OCI-LY7 (cell line): ENCODE measurements at places on chromosomes 11 and 22. TPM values are rescaled to one million over a fixed set of nuclear protein-coding genes. Genes with fewer than 3 reads are reported as not detected.

BACE1-AS gene
- total RNA-seq: 8.0 and 9.4 TPM in 2 replicates

DEFB131B gene
- not detected in 2 replicates for total RNA-seq

NEFH gene
- not detected in 2 replicates for total RNA-seq

LGALS12 gene
- total RNA-seq: not detected in 2 replicates

OR51B6 gene
- not detected in 2 replicates for total RNA-seq

TIMM10B gene
- total RNA-seq: 49.9 and 54.6 TPM in 2 replicates

CFAP300 gene
- total RNA-seq: not detected in 2 replicates

MRE11 gene
- total RNA-seq: 62.1 and 64.8 TPM in 2 replicates

MYBPC3 gene
- 0.18 and 0.29 TPM in 2 replicates for total RNA-seq

LIN7C gene
- 31.6 and 34.6 TPM in 2 replicates for total RNA-seq

PTPN5 gene
- not detected in 2 replicates for total RNA-seq

DNA sequence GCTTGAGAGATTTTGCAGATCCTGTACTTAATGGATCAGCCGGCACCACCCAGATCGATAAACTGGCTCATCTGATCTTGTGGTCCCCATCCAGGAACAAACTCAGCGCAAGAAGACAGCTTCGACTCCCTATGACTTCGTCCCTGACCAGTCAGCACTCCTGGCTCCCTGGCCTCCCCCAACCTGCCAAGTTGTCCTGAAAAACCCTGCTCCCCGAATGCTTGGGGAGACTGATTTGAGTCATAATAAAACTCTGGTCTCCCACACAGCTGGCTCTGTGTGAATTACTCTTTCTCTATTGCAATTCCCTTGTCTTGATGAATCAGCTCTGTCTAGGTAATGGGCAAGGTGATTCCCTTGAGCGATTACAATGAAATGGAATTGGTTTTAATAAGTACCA lies 29.5 kb downstream of the OR2AG2 start:
- DNase-seq: no peak

- DNase-seq: no peak
Measured at GRCh38 chr11:64876229-64876750, 2.1 kb downstream of the EHD1 start.

DNA sequence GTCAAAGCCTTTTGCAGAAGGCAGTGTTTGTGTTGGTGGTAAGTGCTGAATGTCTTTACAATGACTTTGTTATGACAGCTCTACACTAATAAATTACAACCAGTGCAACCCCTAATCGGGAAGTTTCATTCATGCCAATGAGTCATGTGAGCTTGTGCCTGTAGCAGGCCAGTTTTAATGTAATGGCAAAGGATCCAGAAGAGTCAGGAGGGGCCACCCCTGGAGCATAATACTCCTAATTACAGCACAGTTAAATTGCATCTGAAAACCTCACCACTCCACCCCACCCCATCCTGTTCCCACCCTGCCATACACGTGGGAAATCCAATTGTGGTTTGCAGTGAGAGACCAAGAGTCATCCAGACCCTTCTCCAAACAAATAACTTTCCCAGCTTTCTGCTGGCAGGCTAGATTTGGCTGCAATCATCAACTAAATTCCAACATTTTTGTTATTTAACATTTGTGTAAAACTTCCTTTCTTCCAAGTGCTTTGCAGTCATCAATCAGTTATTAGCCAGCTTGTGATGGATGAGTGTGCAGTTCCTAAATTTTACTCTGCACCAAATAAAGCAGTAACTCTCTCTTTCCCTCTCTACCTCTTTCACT lies 277.3 kb upstream of the FAT3 start:
- no peak for DNase-seq

DNA sequence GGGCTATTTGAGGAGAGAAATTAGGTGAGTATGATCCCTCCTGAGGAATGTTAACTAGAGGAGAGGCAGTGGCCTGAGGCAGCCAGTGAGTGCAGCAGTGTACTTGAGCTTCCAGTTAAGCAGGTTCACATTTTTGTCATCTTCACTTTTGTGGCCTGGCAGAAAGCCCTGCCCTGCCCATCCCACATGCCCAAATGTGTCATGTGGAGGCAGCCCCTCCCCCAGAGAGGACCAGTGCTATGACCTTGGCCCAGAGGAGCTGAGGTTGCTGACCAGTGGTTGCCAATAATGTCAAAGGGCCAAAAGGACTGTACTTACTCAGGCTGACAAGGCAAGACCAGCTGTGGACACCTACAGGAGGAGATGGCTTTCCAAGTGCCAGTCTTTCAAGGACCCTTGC lies 17.6 kb upstream of the GRK2 start:
- DNase-seq: no peak

DNA sequence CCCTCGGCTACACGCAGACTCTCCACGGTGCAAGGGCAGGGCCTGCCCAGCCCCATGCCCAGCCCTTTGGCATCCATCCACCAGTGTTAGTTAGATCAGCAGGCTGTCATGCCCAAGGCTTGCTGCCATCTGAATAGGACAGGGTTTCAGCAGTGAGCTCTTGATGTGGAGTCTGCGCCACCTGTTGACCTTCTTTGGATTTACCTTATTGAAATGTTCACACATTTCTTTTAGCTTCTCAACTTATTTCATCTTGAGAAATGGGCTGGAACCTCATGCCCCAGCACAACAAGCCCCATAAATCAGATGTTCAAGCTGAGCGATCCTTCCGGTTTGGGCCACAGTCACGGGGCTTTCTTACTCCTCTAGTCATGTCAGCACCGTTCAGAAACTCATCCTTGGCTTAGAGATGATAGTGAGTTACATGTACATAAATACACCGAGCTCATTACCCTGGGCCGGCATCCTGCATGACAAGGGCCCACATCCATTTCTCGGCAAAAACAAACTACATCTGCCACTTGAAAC lies 61.7 kb downstream of the PARVB start:
- DNase-seq: peak; percentile 59

GRCh38 chr11:60530454-60531100 lies 15.4 kb downstream of the MS4A13 start:
- no peak for DNase-seq

DNA sequence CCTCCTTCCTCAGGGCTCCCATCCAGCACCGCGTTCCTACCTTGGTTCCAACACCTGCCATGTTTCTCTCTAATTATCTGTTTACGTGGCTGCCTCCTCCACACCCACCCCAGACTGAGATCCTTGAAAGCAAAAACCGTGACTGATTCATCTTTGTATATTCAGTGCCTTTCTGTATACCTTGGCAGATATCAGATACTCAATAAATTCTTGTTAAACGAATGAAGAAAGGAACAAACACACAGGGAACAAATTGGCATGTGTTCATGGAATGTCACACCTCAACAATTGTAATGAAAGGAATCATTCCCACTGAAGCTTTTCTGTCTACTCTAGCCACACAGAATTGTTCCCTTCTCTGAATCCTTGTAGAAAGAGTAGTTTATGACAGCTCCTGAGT lies 20.4 kb upstream of the LRRC55 start:
- DNase-seq: no peak

GRCh38 chr11:63599211-63600122 lies 14.8 kb downstream of the PLAAT3 start:
- no peak for DNase-seq

- no peak for DNase-seq
Measured at GRCh38 chr11:19392847-19393518, 152.2 kb upstream of the E2F8 start.

GRCh38 chr11:36586543-36586942 lies 7.8 kb upstream of the IFTAP start:
- DNase-seq: no peak

DNA sequence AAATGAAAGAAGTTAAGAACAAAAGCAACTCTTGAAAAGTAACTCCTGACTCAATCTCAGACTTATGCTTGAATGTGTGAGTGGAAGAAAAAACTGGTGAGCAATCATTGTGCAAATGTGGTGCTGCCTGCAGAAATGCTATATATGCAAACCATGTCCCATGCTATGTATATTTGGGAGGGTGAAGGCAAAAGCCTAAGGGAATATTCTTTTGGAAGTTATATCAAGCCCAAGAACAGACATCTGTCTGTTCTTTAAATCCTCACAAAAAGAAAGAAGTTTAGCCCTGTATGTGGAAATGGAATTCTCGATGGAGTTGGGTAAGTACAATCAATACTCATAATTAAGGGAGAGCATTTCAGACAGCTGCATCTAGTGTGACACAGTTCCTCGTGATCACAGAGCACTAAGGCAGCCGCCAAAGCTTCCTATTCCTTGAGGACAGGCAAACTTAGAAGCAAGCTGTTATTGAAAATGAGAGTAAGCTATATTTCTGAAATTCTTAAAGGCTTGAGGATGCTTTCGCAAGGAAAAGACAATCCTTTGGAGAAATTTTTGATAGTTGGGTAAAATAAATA lies 406.5 kb upstream of the CHORDC1 start:
- DNase-seq: no peak

GRCh38 chr11:61964058-61964665 lies 3.3 kb downstream of the FTH1 start:
- no peak for DNase-seq

GRCh38 chr11:34603129-34604001 lies 17.5 kb upstream of the EHF start:
- DNase-seq: no peak

GRCh38 chr11:125514336-125515101 lies 18.5 kb upstream of the FEZ1 start:
- peak; percentile 40 for DNase-seq

GRCh38 chr11:121613724-121614123 lies 161.0 kb upstream of the SORL1-AS1 start:
- no peak for DNase-seq

GRCh38 chr11:73956876-73957653 lies 6.2 kb downstream of the DNAJB13 start:
- DNase-seq: no peak

- no peak for DNase-seq
Measured at GRCh38 chr22:44671742-44672141, 30.3 kb upstream of the PRR5 start.

DNA sequence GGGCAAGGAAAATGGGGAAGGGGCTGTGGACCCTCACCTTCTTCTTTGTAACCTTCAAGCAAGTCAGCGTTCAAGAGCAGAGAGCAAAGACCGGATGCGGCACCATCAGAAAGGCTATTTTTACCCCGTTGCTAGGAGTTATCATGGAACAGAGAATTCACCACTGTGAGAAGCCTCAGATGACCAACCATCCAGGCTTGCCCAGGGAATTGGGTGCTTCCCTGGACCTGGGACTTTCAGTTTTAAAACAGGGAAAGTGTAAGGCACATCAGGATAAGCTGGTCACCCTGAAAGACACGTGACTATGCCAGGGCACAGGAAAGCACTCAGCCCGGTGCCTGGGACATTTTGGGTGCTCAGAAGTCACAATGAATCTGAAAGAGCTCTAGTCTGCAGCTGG lies 10.4 kb downstream of the GALNT18 start:
- DNase-seq: no peak

DNA sequence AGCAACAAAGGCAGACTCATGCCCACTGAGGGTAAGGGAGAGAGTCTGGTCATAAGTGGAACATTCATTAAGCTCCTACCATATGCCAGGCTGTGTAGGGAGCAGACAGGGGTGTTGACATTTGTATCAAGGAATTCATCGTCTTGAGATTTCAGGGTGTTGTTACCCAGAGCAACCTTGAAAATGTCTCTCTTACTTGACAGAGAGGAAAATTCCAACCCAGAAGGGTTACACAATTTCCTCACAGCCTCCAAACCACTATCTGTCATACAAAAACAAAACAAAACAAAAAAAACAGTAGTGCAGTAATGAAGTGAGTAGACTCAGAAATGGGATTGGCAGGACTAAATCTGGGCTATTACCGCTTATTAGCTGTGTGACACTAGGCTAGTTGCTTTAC lies 113.2 kb downstream of the MIAT start:
- DNase-seq: no peak

DNA sequence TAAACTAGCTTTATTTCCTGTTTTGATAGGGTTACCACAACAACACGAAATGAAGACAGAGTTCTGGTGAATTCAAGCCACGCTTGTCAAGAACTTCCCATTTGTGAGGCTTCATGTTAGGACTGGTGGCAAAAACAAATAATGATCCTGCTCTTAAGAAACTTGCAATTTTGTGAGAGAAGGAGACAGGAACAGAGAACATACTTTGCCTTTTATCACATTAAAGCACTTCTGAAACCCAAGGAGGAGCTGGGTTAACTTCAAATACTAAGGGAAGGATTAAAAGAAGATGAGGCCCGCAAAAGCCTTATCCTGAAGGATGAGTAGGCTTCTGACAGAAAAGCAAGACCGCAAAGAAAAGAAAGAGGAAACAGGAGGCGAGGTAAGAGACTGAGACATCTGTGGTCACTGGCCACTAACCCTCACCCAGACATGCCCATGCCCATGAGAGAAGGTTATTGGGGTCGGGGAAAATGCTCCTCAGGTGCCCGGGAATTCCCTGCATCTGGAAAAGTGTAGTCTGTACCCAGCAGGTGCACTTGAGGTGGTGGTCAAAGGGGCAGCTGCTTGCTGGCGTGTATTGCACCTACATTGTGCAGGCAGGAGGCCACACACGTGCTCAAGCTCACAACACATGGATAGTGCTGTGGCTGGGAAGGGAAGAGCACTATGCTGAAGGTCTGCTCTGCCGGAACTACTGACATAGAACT lies 50.5 kb downstream of the MAPK1 start:
- DNase-seq: peak; percentile 86

DNA sequence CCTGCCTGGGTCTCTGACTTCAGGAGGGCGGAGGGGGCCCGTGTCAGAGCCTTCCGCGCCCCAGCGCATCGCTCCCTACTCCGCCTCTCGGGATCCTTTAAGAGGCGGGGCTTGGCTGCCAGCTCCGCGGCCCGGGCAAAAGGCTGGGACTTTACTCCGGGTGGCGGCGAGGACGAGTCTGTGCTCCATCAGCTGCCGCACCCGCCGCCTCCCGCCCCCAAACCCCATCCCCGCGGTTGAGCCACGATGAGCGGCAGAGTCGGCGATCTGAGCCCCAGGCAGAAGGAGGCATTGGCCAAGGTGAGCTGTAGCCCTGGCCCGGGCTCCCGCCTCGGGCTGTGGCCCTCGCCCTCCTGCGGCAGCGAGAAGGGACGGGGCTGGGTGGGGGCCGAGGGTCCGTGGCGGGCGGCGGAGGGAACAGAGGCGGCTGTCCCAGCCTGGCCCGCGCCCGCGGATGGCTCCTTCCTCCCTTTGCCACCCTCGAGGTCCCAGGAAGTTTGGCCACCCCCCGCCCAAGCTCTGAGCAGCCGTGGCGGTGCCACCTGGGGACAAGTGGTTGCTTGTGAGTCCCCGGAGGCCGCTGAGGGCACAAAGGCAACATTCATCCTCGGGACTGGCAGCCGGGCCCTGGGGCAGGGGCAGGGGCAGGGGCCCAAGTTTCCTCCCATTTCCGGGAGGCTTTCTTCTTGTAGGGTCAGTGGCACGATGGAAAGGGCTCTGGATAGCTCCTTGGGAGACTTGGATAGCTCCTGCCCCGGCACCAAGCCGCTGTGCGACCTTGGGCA lies at the start of gene SEC14L2:
Gene SEC14L2 (plus strand): TSS at position 148 of the 785 bp plus-strand sequence. CDS start 99 bp downstream, at position 247.
- no peak for DNase-seq

GRCh38 chr22:20532256-20532993 lies 25.0 kb downstream of the MED15 start:
- DNase-seq: no peak
